T-helper 2 cell treated with Interferon-gamma antibody and Interleukin-4, amounts not matched to agents 5 μg/mL and 100 μg/mL, for 36 hours (primary cell): ENCODE measurements at places on chromosomes 5 and 9.

DNA sequence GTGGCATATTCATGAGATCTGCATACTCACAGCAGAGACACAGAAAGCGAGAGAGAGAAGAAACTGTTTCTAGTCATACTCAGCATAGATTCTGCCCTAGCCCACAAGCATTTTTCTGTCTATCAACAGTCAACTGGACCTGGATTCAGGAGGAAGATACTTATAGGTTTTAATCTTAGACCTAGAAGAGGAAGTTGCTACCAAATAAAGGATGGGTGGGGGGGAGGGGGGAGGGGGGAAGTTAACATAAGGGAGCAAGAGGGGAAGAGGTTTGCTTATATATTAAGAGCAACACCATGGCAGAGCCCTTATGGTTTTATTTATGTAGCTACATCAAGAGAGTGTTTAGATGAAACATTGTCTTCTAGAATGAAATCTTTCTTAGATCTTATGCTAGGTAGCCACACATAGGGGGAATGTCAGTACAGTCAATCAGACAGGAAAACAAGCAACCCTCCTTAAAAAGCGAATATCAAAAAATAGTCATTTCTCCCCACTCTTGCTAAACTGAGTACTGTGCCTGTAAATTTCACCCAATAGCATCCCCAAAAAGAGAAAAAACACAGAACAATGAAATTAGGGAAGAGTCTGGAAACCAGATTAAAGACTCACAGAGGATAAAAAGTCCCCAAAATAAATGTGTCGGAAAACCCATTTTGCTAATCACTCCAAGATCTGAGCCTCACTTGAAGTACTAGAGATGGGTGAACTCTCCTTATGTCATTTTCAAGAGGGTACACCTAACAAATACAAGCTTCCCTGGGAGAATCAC is 192.7 kb upstream of the NR4A3 start:
- no peak for DNase-seq

- no peak for DNase-seq
Observed at GRCh38 chr5:43947935-43948334, 345.0 kb downstream of the NNT start.

DNA sequence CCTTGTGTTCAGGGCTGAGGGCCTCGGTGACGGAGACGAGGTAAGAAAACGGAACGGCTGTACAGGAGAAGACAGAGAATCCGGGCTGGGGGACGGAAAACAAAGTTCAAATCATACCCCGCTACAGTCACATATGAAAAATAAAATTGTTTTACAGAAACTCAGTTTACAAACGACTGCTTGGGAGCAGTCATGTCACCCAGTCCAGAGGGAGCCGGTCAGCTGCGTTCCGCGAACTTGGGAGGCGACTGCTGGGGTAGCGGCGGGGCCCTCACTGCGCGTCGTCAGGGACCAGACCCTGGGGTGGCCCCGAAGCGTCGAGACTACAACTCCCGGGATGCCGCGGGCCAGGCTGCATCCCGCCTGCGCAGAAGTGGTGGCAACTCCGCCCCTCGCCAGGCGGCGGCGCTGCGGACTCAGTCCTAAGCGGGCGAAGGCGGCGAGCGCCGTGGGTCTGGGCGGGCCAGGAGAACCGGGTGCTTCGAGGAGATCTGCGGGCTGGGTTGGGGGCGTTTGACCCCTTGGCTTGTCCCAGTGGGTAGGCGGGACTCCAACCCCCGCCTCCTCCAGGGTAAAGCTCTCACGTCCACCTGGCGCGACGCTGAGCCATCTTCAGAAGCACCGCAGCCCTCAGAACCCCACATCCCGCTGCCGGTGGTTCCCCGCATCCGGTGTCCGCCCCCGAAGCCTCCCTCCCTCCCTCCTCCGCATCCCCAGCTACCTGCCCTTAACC is 4.0 kb downstream of the SIT1 start:
- DNase-seq: peak; percentile 94

- no peak for DNase-seq
Observed at GRCh38 chr5:142561029-142561428, 124.9 kb downstream of the FGF1 start.

DNA sequence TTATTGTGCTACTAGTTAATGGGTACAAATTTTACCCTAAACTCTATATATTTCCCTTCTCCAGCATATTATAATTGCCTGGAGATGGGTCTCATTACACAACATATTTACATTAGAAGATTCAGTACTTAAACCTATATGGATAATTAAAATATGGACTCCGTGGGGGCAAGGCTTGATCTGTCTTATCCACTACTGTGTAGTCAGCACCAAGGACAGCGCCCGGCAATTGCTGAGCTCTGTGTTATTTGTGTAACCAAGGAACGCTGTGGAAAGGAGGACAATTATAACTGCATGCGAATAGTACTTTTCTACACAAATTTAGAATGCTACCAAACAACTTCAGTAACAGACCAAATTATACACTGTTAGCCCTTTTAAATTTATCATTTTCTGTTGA is 77.7 kb downstream of the DNAH5 start:
- no peak for DNase-seq

- no peak for DNase-seq
Observed at GRCh38 chr5:85938201-85938600, 679.5 kb upstream of the COX7C start.

DNA sequence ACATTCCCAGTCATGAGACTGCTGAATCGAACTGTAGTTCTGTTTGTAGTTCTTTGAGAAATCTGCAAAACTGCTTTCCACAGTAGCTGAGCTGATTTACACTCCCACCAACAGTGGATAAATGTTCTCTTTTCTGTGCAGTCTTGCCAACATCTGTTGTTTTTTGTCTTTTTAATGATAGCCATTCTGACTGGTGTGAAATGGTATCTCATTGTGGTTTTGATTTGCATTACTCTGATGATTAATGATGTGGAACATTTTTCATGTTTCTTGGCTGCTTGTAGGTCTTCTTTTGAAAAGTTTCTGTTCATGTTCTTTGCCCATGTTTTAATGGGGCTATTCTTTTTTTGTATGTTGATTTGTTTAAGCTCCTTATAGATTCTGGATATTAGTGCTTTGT is 187.3 kb upstream of the TLE4 start:
- DNase-seq: no peak

- no peak for DNase-seq
Observed at GRCh38 chr9:114757984-114758383, 47.9 kb downstream of the TNFSF15 start.

DNA sequence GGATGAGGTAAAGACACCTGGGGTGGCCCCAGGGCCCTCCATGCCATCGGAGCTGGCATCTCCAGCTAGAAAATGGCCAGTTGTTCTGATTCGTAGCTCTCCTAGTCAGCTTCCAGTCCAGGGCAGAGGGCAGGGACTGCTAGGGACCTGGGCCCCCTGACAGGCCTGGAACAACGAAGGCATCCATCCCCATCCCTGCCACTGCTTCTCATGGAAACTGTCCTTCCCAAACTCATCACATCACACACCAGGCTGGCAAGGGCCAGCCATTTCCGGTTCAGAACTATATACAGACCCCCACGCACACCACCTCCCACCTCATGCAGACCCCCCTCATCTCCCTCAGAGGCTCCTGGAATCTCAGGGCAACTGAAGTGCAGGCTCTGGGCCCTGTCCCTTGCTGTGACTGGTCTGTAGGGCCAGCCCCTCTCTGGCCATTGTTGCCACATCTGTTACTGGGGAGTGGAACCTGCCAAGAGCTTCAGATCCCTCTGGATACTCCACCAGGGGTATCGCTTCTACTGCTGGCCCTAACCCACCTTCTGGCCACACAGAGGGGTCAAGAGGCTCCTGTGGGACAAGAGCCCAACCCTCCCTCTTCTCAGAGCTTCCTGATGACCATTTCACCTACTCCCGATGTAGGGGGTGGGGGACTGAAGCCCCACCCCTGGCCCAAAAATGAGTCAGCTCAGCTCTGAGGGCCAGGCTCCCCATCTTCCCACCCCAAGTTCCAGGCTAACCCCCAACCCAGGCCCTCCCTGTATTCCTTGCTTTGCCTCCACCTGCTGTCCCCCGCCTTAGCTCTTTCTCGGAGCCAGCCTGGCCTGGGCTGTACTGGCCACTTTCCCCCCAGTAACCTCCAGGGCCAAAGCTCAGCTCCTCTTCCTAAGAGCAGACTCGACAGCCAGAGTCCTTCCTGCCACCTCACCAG is 1.2 kb upstream of the MZB1 start:
- DNase-seq: no peak
